ENCODE measurements at places on chromosomes 12 and 14.

DNA sequence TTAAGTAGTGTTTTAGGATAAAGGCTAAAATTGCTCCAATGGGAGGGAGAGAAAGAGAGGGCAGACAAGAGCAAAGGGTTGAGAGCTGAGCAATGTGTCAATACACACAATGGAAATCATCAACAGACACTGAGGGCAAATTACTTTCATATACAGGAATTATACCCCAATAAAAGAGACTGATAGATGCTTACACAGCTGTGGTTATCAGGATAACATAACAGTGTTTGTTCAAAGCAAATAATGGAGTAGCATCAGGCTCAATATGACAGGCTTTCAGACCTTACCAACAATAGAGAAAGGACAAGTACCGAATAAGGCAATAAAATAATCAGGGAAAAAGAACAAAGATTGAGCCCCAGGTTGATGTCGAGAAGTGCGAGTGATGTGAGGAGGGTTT lies 53.4 kb upstream of the DIO2 start:
- peak; percentile 54 for DNase-seq

GRCh38 chr12:64082866-64083268 lies 139.2 kb downstream of the KICS2 start:
- peak; percentile 33 for DNase-seq

DNA sequence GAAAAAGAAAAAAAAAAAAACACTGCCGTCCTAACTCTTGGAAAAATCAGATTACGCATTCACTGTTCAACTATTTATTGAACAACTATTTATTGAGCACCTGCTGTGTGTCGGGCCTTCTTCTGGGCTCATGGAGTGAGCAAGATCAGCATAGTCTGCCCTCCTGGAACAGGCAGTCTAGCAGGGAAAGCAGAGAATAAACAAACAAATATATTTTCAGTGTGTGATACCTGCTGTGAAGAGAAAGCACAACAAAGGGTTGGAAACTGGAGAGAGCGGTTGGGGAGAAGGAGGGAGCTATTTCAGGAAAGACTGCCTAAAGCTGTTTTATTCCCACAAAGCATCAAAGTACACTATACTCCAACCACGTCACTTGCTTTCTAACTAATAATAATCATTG lies 10.8 kb downstream of the PROX2 start:
- DNase-seq: no peak

- no peak for DNase-seq
These were observed 108.3 kb downstream of the CRADD start for GRCh38 chr12:93785249-93786010.

DNA sequence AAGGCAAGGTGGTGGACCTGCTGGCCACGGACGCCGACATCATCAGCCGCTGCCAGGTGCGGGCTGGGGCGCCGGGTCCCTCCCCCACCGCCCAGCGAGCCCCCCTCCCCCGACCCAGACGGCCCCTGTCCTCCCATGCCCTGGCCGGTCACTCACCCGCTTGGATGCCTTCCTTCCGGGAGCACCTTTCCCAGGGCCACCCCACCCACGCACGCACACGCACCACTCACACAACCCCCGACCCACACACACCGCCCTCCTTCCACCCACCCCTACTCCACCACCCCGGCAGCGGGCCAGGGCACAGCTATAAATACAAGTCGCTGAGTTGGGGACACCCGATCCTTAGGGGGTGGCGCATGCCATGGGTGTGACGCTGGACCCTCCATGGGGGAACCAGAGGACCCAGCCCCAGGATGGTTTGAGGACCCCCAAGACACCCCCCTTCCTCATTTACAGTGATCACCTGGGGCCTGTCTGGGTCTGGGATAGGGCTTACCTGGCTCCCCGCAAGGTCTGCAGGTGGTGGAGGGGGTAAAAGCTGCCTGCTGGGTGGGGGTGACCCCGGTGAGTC lies 465 bp downstream of the ADSS1 start:
- DNase-seq: no peak

GRCh38 chr12:116180448-116180847 lies 97.0 kb downstream of the MED13L start:
- DNase-seq: no peak

GRCh38 chr14:105047283-105048016 lies 17.8 kb downstream of the GPR132 start:
- no peak for DNase-seq

DNA sequence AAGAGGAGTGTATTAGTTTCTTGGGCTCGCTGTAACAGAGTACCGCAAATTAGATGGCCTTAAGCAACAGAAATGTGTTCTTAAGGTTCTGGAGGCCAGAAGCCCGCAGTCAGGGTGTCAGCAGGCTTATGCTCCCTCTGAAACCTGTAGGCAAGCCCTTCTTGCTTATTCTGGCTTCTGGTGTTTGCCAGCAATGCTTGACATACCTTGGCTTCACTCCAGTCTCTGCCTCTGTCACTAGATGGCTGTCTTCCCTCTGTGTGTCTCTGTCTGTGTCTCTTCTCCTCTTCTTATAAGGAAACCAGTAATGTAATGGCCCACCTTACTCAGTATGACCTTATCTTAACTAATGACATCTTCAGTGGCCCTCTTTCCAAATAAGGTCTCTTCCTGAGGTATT lies 85.1 kb downstream of the DERA start:
- DNase-seq: no peak

DNA sequence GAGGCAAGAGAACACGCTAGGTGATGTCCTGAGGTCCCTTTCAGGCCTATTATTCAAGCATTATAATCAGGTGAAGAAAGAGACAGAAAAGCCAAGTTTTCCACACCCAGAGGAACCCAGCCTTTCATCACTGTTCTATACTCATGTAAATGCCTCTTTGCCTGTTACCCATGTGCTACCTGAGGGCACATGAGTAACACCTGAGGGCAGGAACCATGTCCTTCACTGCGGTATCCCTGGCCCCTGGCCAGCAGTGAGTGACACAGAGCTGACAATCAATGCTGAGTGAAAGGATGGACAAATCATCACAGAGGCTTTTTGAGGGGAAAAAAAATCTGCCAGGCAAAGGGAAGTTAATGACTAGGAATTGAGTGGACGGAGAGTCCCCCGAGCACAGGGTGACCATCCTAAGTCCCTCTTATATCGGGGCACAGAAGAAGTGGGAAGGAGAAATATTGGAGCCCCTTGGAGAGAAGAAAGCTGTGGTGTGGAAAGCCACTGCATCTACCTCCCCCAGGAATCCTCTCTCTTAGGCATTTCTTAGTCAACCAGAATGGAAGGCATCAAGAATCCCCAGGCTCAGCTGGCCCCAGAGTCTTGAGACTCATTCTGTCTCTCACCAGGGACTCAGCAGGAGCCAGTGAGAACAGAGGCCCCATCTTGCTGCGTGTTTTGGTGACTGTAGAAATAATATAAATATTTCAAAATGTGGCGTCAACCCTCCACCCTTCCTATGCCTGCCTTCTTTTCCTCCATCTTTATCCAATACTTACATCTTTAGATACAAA lies 212.9 kb downstream of the DPF3 start:
- DNase-seq: no peak

GRCh38 chr12:19482551-19483109 lies 43.3 kb downstream of the AEBP2 start:
- no peak for DNase-seq

- DNase-seq: no peak
These were observed 227.1 kb upstream of the KRR1 start for GRCh38 chr12:75738486-75738885.

DNA sequence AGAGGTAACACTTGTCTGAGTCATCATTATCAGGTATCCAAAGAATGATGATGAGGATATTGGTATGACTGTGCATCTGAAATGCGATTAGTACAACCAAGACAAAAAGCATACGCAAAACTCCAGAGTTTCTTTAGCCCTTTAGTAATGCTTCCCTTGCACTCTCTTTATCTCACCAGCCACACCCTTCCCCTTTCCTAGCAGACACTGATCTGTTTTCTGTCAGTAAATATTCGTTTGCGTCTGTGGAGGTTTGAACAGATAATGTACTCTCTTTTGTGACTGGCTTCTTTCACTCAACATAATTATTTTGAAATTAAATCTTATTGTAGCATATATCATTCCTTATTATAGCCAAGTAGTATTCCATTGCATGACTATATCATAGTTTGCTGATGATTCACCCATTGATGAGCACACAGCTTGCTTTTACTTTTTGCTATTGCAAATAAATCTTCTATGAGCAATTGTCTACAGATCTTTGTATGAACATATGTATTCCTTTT lies 775.7 kb downstream of the SLC6A15 start:
- DNase-seq: no peak

GRCh38 chr14:32597771-32598170 lies 268.7 kb downstream of the AKAP6 start:
- DNase-seq: no peak

- no peak for DNase-seq
These were observed 344.1 kb upstream of the LMO3 start for GRCh38 chr12:16949871-16950667.

GRCh38 chr14:37194698-37195097 lies 3.0 kb upstream of the MIPOL1 start:
- DNase-seq: no peak

DNA sequence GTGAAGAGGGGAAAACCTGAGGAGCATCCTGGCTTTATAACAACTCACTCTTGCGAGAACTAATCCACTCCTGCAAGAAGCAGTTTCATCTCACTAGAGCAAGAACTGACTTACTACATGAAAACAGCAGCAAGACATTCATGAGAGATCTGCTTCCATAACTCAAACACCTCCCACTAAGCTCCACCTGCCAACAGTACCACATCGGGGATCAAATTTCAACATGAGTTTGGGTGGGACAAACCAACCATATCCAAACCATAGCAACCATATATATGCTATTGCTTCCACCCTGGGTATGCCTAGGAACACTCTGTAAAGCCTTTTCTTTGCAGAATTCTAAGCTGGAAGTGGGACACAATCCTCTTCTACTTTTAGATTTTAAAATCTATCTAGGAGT lies 13.9 kb upstream of the AVPR1A start:
- peak; percentile 1 for DNase-seq

- DNase-seq: no peak
These were observed 132.7 kb downstream of the MSRB3 start for GRCh38 chr12:65411171-65411570.

- DNase-seq: no peak
These were observed 151.1 kb upstream of the TBX3 start for GRCh38 chr12:114835031-114835430.

DNA sequence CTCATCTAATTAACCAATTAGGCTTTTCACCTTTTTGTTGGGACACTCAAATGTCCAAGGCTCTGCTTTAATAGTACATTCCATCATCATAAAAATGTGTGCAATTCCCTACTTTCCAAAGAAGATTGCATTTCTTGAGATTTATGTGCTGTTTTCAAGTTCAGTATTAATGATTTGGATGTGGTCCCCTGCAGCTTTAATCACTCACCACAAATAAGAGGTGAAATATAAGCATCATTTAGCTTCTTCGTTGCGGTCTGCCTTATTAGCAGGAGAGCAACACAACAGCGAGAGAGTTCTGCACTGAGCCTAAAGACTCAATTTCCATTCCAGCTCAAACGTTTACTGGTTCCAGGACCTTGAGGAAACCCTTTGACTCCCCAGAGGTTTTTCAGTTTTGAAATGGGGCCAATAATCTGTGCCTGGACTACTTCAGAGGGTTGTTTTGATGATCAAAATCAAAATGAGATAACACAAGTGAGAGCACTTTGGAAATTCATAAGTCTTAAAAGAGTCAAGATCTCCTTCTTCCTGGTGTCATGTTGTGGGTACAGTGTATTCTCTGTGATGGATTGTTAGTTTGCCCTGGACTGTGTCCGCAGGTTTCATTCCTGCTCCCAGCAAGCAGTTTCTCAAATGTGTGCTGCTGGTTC lies 53.1 kb downstream of the RERG start:
- no peak for DNase-seq

DNA sequence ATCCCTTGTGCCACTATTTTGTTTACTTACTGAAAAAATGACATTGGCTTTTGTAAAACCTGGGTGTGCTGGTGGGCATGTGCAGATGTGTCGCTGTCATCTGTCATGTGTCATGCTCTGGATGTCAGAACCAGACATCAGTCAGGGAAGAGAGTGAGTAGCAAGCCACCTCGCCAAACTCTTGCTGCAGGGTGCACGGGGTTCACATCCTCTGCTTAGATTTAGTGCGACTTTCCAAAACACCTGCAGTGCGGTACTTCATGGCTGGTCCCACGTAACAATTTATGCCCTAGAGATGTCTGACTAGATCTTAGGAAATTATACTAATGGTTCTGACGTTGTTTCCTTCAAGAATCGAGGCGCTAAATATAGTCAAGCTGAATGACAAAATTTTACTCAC lies 106.7 kb downstream of the CRADD start:
- DNase-seq: no peak

GRCh38 chr14:97846156-97846555 lies 1049.0 kb downstream of the VRK1 start:
- DNase-seq: no peak

- no peak for DNase-seq
These were observed 28.6 kb upstream of the CEBPE start for GRCh38 chr14:23147676-23148075.

- no peak for DNase-seq
These were observed 2.1 kb downstream of the SUSD6 start for GRCh38 chr14:69613312-69614073.

GRCh38 chr12:116719731-116720528 lies 17.9 kb downstream of the SPRING1 start:
- DNase-seq: peak; percentile 61

GRCh38 chr14:101876555-101876938 lies 87.8 kb upstream of the DYNC1H1 start:
- peak; percentile 57 for DNase-seq

DNA sequence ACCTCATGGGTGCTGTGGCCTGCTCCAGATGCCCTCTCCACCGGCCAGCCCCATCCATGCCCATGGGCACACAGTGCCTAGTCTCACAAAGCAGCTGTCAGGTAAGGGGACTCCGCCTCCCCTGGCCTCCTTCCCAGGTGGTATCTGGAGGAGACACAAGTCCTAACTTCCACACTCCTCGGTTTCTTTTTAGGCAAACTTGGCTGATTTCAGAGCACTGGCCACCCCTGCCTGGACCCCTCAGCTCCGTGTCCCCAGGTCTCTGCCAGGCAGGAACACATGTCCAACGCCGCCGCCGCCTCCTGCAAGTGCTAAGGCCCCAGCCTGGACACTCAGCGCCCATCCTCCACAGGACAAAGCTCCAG lies 324.1 kb upstream of the DIO3 start:
- no peak for DNase-seq

DNA sequence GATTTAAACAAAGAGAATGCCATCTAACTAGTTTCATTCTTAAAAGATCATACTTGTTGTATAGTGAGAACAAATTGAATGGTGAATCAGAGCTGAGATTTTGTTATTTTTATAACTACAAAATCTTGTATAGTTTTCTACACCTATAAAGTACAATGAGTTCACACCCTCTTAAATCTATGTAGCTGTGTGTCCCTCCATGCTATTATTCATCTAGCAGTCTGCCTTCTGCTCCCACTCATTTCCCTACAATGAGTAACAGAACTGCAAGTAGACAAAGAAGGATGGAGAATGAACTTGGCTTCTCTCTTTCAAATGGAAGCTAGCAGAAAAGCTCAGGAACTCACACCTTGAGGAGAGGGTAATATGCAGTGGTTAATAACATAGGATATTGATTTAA lies 7.1 kb downstream of the IFNG-AS1 start:
- no peak for DNase-seq

- no peak for DNase-seq
These were observed 22.7 kb upstream of the PRICKLE1 start for GRCh38 chr12:42612231-42612613.

- DNase-seq: no peak
These were observed 151.3 kb downstream of the DICER1 start for GRCh38 chr14:95006051-95006450.

Data from SHP77 (cell line).